Peyer's patch (tissue), 4 donors: ENCODE measurements at places on chromosomes 6 and 20. TPM values are rescaled to one million over a fixed set of nuclear protein-coding genes. Genes with fewer than 3 reads are reported as not detected.

DNA sequence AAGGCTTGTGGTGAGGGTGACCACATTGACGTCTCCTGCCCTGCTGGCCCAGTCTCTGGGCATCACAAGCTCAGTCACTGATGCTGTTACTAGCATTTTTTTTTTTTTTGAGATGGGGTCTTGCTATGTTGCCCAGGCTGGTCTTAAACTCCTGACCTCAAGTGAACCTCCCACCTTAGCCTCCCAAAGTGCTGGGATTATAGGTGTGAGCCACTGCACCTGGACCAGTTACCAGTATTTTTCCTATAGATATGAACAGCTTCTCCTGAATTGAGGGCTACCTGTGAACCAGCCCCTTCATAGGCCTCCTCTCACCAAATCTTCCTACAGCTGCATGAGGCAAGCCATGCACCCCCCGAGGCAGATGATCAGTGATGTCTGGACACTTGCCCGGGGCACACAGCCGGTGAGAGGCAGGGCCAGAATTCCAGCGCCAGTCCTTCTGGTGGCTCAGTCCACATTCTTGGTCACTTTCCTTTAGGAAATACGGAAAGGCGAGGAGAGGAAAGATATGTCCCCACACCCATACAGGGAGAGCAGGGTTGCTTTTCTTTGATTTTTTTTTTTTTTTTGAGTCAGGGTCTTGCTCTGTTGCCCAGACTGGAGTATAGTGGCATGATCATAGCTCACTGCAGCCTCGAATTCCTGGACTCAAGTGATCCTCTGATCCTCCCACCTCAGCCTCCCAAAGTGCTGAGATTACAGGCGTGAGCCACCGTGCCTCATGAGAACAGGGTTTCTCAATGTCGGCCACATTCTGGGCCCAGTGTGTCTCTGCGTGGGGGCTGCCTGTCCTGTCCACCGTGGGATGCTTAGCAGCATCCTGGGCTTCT, 50.7 kb downstream of the UBE2V1 start:
- H3K36me3 ChIP-seq, result no peaks in the 10 kb centered on the region
- H3K4me3 ChIP-seq, result no peak overlapping the region
- no peak for DNase-seq
- no peaks in the 10 kb centered on the region for H3K4me1 ChIP-seq
- H3K27me3 ChIP-seq, result no peaks in the 10 kb centered on the region

DNA sequence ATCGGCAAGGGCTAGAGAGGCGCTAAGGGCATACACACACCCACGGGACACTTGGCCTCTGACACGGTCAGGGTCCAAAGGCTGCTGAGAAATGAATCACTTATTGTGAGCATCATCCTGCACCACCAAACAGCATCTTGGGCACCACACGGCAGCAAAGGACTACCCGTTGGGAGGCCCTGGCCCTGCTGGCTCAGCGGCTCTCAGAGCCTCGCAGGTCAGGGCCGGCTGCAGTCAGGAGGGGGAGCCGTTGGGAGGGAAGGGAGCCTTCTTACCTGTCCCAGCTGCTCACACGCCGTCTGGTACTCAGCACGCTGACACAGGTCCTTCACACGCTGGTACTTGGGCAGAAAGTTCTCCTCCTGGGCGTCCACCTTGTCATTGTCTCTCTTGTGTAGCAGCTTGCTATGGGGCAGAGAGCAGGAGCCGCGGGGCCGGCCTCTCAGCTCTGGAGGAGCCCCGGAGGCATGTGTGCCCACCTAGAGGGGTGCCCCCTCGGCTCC, 109.0 kb downstream of the SULF2 start:
- H3K4me3 ChIP-seq, result no peak overlapping the region
- H3K27ac ChIP-seq, result no peak overlapping the region
- H3K36me3 ChIP-seq, result no peaks in the 10 kb centered on the region
- H3K27me3 ChIP-seq, result no peaks in the 10 kb centered on the region

DNA sequence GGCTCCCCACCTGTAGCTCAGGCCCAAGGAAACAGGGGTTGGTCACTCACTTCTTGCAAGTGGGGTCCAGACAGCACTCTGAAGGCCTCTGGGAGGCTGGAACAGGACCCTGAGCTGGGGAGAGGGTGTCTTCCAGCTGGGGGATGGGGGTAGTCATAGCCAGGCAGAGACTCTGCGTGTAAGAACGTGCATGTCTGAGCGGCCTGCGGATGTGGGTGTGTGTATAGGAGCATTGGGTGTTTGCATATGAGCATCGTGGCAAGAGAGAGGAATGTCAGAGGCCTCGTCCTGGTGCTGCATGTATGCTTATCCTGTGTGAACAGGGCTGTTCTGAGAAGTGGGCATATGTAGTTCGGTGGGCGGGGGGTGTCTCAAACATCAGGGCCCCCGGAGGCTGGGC, 12.1 kb downstream of the BPIFB3 start:
- no peaks in the 10 kb centered on the region for H3K27me3 ChIP-seq
- H3K27ac ChIP-seq, result no peak overlapping the region
- H3K36me3 ChIP-seq, result no peaks in the 10 kb centered on the region

DNA sequence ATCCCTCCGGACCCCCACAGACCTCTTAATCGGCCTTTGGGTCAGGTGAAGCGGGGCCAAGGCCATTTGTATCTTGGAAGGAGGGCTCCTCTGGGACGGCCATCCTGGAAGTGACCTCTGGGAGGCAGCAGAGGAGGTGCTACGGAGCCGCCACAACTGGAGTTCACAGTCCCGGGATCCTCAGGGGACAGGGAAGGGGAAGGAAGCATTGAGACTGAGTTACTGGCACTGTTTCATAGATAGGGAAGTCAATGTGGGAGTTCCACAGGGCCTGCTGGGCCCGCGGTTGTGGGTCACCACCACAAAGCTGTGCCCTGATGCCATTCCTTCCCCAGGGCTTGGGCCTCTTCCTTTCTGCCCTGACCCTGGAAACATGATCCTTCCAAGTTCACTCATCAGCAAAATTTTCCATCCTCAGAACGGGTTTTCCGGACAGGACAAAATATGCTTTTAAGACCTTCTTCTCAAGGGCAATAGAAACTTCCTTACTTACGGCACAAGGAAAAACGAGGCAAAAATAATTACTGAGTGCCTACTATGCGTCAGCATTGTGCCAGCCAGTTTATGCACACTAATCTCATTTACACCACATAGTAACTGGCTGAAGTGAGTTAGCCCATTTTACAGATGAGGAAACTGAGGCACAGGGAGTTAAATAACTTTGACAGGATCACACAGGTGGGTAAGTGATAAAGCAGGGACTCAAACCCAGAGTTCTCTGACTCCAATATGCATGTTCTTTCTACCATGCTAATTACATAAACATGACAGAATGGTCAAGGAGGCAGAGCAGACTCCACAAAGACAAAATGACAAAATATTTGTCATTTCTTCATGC, 143.8 kb downstream of the UNC5CL start:
- no peak overlapping the region for H3K4me3 ChIP-seq
- DNase-seq, result peak; percentile 54
- no peaks in the 10 kb centered on the region for H3K4me1 ChIP-seq
- H3K27me3 ChIP-seq, result no peaks in the 10 kb centered on the region

The HDGFL1 gene
- not detected for total RNA-seq

DNA sequence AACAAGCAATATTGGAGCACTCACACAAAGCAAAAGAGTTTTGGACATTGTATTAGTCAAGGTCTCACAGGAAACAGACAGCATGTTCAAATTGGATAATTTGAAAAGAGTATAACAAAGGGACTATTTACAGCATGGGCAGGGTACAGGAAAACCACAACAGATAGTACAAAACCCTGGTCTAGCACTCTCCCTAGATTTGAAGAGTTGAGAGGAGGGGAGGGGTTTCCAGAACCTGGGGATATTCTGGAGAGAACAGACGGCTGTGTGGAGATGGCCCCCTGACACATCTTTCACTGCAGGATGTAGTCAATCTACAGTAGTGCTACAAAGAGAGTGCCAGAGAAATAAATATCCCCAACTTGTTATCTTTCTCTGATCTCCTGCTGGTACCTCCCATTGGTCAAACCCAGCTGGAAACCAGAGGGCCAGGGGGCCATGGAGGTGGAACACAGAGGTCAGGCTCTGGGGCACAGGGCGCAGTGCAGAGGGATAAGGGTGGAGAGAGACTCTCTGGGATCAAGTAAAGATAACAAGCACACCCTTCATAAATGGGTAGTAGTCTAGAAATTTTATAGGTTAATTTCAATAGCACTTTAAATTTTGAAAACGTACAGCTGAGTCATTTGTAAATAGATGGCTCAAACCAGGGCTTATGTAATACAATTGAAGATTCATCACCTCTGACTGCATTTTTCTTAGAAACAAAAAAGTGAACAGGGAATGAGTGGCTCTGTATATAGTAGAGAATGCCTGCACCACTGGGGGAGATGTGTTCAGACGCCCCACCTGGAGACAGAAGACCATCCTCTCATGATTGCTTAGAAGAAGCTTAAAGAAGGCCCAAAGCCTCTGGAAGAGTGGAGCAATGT, 25.7 kb downstream of the RCAN2 start:
- H3K27me3 ChIP-seq, result no peaks in the 10 kb centered on the region
- H3K36me3 ChIP-seq, result no peaks in the 10 kb centered on the region
- no peaks in the 10 kb centered on the region for H3K4me1 ChIP-seq
- H3K4me3 ChIP-seq, result no peak overlapping the region
- H3K27ac ChIP-seq, result no peak overlapping the region
